ENCODE measurements at places on chromosomes 3 and 15.

DNA sequence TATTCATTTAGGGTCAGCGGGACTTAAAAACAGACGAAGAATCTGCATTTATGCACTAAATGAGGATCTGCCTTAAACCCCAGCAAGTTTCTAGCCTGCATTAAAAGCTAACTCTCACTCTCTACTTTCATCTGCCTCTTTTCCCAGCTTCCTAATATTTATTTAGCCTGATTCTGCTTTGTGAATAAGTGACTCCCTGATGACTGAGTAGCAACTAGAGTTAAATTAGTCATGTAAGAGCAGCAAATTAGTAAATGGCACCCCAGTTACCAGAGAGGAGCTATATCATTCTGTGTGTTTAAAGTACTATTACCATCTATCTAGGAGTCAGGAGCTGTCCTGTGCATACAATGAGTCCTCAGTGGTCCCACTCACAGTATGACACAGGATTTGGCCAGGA is 391.0 kb upstream of the RORA start:
- no peak for DNase-seq

- no peak for DNase-seq
These were observed 102.1 kb downstream of the DUT start for GRCh38 chr15:48433226-48433886.

DNA sequence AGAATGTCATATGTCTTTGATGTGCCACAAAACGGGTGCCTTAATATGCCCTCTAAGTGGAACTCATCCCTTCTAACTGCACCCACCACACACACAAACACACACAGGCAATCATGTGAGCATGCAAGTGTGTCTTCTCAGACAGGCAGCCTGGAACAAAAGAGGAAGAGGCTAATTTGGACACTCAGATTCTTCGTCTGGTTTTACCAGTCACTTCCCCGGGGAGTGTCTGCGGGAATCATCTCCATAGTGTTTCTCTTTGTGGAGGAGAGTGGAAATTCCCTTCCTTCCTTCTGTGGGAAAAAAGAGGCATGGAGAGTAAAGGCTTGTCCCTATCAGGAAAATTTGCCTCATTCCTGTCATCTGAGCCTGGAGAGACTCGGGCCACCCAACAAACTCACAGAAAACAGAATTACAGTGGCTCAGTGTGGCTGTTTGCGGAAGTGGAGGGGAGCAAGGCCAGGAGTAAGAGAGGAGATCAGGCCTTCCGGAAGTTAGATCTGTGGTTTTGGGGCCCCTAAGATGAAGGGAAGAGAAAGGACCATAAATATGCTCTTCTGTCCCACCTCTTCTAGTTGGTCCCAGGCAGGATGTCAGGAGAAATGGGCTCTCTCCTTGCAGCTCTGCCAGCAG is 212.6 kb upstream of the SEMA6D start:
- DNase-seq = no peak

DNA sequence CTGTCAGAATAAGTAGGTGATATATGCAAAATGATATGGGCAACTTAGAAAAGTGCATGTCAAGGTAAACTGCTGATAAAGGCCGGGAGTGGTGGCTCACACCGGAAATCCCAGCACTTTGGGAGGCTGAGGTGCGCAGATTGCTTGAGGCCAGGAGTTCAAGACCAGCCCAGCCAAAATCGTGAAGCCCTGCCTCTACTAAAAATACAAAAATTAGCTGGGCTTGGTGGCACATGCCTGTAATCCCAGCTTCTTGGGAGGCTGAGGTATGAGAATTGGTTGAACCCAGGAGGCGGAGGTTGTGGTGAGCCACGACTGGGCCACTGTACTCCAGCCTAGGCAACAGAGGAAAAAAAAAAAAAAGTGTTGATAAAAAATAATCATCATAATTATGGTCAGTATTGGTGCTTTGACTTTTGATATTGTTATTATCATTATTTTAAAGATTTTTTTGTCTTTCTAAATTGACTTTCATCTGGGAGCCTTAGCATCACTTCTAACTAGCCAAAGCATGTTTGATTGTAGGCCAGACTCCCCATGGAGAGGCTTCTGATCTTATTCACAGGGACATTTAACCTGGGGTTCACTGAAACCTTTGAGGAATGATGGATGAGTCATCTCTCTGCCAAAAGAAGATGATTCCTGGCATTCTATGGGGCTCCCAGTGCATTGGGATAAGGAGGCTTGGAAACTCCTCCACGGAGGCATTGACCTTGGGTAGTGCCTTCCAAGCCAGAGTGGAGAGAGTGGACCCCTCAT is 5.6 kb downstream of the ZBTB38 start:
- DNase-seq = no peak

DNA sequence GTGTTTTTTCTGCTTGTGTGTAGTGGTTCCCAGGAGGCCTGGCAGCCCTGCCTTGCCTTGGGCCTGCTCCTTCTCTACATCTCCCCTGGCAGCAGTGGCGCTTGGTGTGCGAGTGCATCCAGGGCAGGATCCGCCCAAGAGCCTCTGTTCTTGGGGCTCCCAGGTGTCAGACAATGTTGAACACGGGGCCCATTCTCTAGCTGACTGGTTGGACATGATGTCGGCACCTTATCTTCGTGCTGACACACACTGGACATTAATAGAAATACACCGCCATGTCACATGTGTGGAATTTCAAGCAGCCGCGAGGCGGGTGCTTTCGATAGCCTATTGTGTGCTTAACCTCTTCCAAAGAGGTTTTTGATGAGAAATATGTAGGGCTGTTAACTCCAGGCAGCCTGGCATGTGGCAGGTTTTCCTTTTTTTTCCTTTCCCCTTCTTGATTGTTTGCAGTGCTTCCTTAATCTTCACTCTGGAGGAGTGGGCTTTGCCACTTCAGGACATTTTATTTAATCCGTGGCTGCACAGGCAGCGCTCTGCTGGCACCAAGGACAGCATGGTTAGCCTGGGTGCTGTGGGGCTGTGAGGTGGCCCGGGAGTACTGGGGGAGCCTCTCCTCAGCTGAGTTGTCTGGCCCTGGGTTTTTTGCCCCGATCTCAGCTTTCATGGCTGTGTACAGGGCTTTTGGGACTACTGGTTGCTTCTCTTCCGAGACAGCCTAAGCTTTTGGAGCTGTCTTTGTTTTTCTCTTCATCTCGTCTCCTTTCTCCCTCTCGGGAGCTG is 42.5 kb downstream of the CHCHD6 start:
- DNase-seq = no peak

DNA sequence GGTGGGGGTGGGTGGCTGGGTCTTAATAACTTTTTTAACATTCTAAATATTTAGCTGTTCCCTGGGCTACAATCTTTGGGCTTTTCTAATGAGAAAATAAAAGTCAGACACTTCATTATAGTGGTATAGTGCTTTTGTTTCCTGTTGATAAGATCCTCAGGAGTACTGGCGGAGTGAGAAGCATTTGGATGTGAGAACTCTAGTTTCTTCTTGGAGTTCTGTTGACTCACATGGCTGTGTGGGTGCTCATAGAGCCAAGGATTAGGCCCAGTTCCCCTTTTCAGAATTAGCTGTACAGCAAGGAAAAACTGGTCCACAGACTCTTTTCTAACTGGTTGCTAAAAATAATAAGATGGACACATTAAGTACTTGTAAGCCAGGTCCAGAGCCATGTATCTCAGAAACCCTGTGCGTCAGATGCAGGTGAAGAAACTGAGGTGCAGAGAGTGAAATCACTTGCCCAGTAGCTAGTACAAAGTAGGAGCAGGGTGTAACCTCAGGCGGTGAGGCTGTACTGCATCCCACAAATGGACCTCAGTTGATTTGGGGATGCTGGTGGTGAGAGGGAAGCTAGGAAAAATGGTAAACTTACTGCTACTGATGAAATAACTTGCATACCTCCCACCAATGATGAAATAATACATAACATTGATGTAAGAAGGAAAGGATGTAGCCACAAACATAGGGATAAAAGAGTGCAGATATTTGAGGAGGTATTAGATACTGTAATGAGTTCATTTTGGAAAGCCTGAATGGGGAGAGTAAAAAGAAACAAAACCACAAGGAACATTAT is 2.3 kb downstream of the ITPR1 start:
- no peak for DNase-seq

DNA sequence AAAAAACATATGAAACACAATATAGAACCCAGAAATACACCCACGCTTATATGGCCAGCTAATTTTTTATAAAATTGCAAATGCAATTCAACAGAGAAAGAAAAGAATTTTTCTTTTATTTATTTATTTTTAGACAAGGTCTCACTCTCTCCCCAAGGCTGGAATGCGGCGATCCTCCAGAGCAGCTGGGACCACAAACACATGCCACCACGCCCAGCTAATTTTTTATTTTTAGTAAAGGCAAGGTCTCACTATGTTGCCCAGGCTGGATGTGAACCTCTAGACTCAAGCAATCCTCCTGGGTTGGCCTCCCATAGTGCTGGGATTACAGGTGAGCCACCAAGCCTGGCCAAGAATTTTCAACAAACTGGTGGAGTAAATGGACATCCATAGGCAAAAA is 117.9 kb downstream of the SCAPER start:
- DNase-seq = no peak

DNA sequence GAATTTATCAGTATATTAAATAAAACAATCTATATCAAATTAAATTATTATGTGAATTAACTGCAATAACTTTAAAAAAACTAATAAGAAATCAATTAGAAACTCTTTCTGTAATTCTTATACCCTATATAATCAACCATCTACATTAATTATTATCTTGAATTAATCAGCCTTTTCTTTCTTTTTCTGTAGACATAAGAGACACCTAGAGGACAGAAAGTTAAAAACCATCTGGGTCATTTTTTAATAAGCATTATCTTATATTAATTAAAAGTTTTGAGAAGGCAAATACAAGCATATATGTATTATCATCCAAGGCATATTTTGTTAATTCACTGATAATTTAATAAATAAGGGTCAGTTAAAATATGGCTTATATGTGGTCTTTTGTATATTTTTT is 24.2 kb upstream of the SLC25A26 start:
- no peak for DNase-seq

DNA sequence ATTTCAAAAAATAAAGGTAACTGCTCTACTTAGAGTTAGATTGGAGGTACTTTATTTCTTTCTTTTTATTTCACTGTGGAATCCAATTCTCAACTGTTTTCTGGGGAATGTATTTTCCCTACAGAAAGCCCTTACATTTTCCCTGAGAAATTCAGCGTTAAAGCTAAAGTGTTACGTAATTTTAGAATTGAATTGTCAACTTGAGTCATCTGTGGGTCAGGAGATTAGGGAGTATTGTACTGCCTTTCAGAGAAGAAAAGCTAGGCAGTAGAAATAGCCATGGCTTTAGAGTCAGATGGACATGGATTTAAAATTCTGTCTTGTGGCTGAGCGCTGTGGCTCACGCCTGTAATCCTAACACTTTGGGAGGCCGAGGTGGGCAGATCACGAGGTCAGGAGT is 728.6 kb downstream of the ROBO1 start:
- DNase-seq = no peak

DNA sequence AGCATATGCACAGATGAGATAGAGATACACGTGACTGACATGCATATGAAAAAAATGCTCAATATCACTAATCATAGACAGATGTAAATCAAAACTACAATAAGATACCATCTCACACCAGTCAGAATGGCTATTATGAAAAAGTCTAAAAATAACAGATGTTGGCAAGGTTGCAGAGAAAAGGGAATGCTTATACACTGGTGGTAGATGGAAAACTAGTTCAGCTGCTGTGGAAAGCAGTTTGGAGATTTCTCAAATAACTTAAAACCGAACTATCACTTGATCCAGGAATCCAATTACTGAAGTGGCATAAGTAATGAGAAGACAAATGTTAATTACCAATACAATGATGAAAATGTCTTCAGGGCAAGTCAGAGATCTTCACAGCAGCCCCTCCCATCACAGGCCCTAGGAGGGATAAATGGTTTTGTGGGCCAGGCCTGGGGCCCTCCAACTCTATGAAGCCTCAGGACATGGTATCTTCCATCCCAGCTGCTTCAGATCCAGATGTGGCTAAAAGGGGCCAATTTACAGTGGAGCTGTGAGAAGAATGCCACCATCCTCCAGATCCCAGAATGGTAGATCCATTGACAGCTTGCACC is 71.4 kb upstream of the PLSCR4 start:
- no peak for DNase-seq

GRCh38 chr3:172853921-172854666 is 103.6 kb downstream of the ECT2 start:
- DNase-seq = no peak

GRCh38 chr15:82820128-82820527 is 10.7 kb downstream of the WHAMM start:
- no peak for DNase-seq

GRCh38 chr15:99651023-99651807 is 82.0 kb downstream of the LYSMD4 start:
- DNase-seq = no peak

DNA sequence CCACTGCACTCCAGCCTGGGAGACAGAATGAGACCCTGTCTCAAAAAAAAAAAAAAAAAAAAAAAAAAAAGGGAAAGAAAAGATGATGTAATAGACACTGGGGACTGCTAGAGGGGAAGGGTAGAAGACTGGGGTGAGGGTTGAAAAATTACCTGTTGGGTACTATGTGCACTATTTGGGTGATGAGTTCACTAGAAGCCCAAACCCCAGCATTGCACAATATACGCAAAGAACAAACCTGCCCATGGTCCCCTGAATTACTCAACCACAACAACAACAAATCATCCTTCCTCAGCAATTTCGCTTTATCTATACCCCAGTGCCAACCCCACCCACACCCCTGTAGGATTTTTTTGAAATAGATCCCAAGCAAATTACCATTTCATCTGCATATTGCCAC is 13.5 kb downstream of the NIPA1 start:
- no peak for DNase-seq

- DNase-seq = no peak
These were observed 47.4 kb downstream of the TJP1 start for GRCh38 chr15:29774900-29775299.

- no peak for DNase-seq
These were observed 16.1 kb downstream of the HMG20A start for GRCh38 chr15:77436822-77437221.

- no peak for DNase-seq
These were observed 31.0 kb downstream of the P3H2 start for GRCh38 chr3:190089711-190090110.

DNA sequence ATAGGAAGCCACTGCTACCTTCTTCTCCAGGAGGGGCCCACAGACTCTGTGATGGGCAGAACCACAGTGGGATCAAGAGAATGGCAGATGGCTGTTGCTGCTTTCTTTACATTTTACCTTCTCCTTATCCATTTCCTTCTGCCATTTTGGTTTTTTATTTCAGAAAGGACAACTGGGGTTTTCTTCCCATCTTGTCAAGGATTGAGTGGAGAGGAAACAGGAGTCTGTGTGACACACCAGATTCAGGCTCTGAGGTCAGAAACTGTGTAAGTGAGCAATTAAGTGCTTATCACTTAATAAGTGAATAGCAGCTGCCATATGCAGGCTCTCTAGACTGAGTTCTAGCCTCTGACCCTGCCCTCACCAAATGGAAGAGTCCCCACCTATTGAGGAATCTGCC is 47.3 kb downstream of the ITGB5 start:
- DNase-seq = no peak

GRCh38 chr3:72821161-72821781 is 27.0 kb downstream of the SHQ1 start:
- no peak for DNase-seq

- DNase-seq = no peak
These were observed 297.8 kb downstream of the EPHA3 start for GRCh38 chr3:89405176-89405575.

Data from cortex of kidney (tissue), 1 donor.